Activated naive CD8-positive, alpha-beta T cell treated with anti-CD3 and anti-CD28 coated beads for 36 hours (primary cell): ENCODE measurements at places on chromosomes 12 and 14. TPM values are rescaled to one million over a fixed set of nuclear protein-coding genes. Genes with fewer than 3 reads are reported as not detected.

NFE2 gene
- not detected for total RNA-seq

IQSEC3 gene
- 3.6 TPM for total RNA-seq

PROX2 gene
- total RNA-seq = 0.87 TPM

HCAR2 gene
- total RNA-seq = not detected

KRT7 gene
- total RNA-seq = 6.5 TPM

CLEC9A gene
- not detected for total RNA-seq

SYNDIG1L gene
- not detected for total RNA-seq

ZFHX2 gene
- total RNA-seq = 0.85 TPM

- no peak for DNase-seq
These were observed 190.4 kb downstream of the NTF3 start for GRCh38 chr12:5622280-5622679.

DNA sequence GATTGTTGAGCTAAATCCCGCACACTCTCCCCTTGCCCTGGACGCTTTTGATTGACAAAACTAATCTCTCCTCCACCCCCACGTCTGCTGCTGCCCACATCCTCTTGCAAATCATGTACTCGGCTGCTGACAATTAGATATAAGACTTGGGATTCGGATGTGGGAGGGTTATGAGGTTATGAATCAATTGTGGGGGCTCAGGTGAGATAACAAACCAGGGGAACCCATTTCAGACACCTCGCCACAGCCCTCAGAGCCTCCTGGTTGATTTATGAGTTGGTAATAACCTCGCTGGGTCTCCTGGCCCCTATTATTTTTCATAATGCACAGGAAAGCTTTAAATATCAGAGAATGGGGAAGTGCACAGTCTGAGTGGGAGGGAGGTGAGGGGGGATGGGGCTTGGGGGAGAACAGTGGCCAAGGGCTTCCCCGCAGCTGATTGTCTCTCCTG, 449.9 kb downstream of the DPF3 start:
- peak; percentile 53 for DNase-seq

- DNase-seq = no peak
These were observed 38.0 kb upstream of the A2ML1 start for GRCh38 chr12:8784290-8784888.

DNA sequence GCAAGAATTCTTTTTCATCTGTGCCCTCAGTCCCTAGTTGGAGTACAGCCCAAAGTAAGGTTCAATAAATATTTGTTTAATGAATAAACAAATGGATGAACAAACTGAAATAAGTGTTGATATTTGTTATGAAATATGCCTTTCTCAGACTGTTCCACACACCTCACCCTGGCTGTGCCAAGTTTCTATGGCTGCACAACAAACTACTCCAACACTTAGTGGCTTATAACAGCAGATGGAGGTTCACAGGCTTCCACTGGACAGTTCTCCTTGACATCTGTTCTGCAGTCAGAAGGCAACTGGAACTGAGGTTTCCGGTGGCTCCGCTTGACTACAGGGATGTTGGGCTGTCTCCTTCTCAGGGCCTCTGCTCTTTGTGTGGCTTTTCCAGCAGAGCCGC, 197.1 kb downstream of the RGS6 start:
- DNase-seq = no peak

DNA sequence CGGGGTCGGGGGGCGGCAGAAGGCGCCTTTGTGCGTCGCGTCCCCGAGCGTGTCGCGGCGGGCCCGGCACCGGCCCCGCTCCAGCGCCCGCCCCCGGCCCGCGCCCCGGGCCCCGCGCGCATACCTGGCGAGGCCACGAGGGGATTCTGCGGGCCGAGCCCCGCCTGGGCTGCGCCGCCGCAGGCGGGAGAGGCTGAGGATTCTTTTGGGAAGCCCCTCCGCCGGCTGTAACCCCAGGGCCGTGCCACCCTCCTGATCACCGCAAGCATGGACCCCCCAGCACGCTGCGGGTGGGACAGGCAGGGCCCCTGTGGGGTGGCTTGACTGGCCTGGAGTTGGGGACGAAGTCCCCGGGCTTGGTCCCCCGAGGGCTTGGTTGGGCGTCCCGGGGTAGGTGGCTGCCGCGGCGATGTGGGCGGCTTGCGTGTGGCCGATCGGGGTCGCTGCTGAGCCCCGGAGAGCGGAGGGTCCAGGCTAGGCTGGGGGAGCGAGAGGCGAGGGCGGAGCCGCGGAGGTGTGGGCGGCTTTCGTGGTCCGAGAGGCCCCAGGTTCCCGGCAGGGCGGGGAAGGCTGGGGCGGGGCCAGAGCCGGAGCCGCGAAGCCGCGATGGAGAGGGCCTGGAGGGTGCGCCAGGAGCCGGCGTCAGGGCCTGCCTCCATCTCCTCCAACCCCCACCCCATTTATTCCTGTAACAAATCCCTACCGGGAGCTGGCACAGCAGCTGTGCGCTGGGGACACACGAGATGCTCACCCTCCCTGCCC, 28.4 kb upstream of the GPR132 start:
- DNase-seq = peak; percentile 89

DNA sequence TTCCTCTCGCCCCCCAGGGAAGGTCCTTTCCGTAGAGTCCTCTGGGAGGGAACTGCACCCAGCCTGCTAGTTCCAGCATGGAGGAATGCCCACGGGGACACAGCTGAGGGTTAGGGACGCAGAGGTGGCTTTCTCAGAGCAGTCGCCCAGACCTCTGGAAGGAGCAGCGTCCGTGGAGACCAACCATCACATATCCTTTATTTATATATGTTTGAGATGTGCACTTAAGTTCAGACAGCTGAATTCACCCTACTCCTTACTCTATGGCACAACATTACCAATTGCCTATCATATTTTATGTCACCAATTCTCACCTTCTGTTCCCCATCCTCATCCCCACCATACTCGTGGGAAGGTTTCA, 305.6 kb upstream of the DIO3 start:
- no peak for DNase-seq

DNA sequence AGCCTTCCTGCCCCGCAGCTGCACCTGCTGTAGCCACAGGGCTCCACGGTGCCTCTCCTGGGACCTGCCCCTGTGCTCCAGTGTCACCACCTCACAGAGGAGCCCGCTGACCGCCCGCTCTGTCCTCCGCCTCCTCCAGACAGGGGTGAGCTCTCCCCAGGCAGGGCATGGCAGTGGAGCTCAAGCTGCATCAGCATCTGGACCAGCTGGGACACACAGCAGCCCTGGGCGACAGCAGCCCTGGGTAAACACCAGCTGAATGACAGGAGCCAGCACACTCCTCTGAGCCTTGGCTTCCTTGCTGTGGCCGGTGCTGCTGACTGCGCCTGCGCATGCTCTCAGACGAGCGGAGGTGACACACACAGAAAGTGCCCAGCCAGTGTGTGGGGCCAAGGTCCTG, 22.0 kb downstream of the CHGA start:
- no peak for DNase-seq

- DNase-seq = no peak
These were observed 448.5 kb downstream of the BCAT1 start for GRCh38 chr12:24500421-24500820.

- DNase-seq = peak; percentile 15
These were observed 36.3 kb downstream of the LIMA1 start for GRCh38 chr12:50246873-50247612.

DNA sequence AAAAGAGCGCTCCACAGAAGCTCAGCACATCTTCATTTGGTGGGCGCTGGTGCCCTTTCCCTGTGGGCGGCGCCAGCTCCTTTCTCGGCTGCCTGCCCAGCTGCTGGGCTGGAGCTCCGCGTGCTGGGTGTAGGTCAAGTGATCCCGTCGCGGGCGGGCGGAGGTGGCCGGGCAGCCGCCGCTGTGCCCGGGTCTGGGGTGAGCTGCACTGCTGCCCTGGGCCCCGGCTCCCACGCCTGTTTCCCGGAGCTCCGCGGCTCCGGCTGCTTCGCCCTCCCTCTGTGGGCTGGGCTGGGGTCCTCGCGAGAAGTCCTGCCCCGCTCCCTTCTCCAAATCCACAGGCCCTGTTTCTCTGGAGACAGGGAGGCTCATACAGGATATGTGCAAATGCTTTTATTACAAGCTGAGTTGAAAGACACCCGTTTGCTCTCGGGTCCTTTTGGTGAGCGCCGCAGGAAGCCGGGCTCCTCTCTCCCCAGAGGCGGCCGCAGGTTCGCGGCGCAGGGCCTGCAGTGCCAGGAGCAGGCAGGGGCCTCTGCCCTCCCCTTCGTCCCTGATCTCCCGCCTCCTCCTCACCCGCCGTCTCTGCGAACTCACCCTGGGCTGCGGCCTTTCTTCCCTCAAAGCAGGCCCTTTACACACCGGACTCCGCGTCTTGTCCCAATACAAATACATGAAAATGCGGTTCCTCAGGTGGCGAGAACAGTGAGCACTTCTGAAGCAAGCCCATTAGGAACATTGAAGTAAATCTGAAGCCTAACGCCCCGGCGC, 67.8 kb upstream of the CAPRIN2 start:
- peak; percentile 43 for DNase-seq

- no peak for DNase-seq
These were observed 142.4 kb downstream of the OTOGL start for GRCh38 chr12:80241576-80242273.

- no peak for DNase-seq
These were observed 3.1 kb downstream of the HDAC7 start for GRCh38 chr12:47816403-47817271.

DNA sequence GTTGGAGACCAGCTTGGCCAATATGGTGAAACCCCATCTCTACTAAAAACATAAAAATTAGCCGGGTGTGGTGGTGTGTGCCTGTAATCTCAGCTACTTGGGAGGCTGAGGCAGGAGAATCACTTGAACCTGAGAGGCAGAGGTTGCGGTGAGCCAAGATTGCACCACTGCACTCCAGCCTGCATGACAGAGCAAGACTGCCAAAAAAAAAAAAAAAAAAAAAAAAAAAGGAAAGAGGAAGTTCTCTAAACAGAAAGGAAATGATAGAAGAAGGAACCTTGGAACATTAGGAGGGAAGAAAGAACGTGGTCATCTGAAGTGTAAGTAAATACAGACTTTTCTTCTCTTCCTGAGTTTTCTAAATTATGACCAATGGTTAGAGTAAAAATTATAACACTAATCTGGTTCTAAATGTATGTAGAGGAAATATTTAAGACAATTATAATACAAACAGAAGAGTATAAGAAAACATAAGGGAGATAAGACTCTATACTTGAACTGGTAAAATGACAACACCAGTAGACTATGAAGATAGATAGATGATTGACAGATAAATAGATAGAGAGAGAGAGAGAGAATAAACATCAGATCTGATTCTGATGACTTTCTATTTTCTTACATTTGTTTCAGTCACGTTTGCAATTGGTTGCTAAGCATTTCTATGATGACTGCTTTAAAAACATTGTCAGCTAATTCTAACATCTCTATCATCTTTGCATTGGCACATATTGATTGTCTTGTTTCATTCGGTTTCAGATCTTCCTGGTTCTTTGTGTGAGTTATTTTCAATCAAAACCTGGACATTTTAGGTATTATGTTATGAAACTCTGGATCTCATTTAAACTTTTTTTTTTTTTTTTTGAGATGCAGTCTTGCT, 12.9 kb upstream of the CORO1C start:
- no peak for DNase-seq

DNA sequence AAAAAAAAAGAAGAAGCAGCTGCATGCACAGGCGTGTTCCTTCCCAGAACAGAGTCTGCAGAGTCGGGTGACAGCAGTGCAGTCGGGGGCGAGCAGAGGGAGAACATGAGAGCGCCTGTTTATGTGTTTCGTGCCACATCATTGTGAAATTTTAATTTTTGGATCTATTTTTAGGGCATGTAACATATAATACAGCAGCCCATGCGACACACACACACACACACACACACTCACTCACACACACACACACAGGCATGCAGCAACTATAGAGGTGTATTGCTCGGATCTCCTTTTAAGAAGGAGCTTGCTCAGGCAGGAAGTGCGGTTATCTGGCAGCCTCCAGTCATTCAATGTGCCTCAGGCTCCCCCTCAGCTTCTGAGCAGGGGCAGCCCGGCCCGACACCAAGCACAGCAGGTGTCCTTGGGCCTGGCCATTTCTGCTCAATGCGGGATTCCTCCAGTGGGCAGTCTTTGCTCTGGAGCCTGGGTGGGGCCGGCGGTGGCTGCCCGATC, 71.8 kb downstream of the ZNF664 start:
- no peak for DNase-seq

GRCh38 chr14:89724628-89724960, 229.9 kb downstream of the EFCAB11 start:
- no peak for DNase-seq

- no peak for DNase-seq
These were observed 613 bp downstream of the RECQL start for GRCh38 chr12:21500786-21501257.

- DNase-seq = no peak
These were observed 13.3 kb downstream of the BEST3 start for GRCh38 chr12:69685810-69686209.

GRCh38 chr12:49539406-49540228, 787 bp downstream of the KCNH3 start:
- no peak for DNase-seq

GRCh38 chr12:23493672-23494071, 455.8 kb downstream of the SOX5 start:
- no peak for DNase-seq
